ENCODE measurements at places on chromosomes 16 and 17.

- DNase-seq: no peak
Observed at GRCh38 chr16:86669937-86670749, 91.8 kb downstream of the FOXL1 start.

GRCh38 chr17:31492206-31492605 is 100.7 kb downstream of the RAB11FIP4 start:
- DNase-seq: no peak

- DNase-seq: no peak
Observed at GRCh38 chr16:77677129-77677528, 45.2 kb upstream of the NUDT7 start.

DNA sequence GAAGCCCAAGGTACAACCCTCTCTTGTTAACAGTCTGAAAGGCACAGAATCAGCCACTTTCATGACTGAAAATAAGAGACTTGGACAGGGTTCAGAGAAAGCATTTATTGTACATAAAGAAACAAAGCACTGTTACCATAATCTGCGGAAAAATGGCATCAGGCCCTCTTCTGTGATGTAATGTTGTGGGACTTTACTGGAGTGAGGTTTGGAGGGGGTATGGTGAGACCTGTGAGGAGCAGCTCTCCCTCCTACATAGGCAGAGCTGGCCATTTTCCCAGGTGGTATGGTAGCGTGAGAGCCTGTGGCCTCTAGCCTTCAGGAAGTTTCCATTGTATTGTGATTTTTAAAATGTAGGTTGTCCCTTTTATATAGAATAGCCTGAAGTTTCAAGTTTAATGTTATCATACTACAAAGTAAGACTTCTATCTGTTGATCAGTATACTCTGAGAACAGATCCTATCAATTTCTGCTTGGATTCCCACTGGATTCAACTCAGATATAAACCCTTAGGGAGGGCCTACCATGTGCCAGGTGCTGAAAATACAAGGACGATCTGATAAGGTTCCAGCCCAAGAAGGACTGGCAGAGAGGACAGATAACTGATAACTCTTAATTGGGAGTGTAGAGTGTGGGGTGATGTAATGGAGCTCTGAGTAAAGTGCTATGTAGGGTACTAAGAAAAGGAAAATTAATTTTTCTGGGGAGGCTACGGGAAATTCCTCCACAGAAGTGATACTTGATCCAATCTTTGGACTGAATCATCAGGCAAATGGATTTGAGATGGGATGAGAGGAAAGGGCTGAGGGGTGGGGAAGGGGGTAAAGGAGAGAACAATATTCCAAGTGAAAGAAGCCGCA is 4.1 kb upstream of the YPEL2 start:
- no peak for DNase-seq

DNA sequence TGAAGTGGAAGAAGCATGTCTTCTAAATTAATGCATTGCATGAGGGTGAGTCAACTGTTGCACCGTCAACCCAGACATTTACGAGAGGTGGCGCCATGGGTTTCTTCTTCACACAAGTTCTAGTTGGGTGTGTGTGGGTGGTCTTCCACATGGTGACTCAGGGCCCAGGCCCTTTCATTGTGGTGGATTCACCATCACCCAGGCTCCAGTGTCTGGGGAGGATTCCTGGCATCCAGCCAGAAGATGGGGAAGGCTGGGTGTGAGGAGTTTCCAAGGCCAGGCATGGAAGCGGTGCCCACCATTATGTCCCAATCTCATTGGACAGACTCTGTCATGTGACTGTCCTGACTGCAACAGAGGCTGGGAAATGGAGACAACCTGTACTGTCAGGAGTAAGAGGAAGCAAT is 21.4 kb upstream of the JPH3 start:
- DNase-seq: no peak

All from CMK (cell line).